ENCODE measurements at places on chromosomes 3 and 15. TPM values are rescaled to one million over a fixed set of nuclear protein-coding genes. Genes with fewer than 3 reads are reported as not detected.

The RTP1 gene
- total RNA-seq, result not detected

DNA sequence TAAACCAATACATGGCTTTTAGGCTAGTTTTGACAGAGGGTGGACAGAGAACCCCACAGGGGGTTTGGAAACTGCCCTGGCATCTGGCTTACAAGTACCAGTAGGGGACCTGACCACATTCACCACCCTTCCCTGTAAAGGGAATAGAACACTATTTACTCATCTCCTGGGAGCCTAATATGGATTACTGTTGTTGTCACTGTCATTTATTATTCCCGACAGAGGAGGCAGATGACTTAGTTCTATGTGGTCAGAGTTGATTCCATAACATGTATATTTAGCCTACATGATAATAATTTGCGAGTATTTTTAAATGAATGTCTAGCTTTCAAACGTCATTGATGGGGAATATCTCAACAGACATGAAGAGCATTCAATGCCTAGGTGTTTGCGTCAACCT lies 15.9 kb downstream of the ZBTB38 start:
- H3K27me3 ChIP-seq, result no peaks in the 10 kb centered on the region
- no peaks in the 10 kb centered on the region for H3K36me3 ChIP-seq
- H3K4me1 ChIP-seq, result peaks cover 1% of the 10 kb centered on the region
- H3K4me3 ChIP-seq, result no peak overlapping the region

DNA sequence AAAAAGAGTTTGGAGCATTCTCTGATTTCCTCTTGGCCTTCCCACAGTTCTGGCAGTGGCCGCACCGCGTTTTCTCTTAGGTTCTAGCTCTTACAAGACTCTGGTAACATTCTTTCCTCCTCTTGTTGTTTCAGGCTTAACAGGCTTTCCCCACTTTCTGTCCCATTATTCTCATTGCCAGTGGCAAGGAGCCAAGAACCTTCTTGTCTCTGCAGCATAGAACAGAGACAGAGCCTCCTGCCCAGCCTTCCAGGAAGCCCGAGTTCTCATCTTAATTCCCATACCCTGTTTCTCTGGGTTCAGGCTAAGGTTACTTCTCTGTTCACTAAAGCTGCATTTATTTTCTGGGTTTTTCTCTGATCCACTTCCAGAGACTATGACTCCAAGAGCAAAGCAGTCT lies 61.1 kb downstream of the DUT start:
- no peak for DNase-seq
- H3K27ac ChIP-seq, result no peak overlapping the region
- no peaks in the 10 kb centered on the region for H3K27me3 ChIP-seq
- no peak overlapping the region for H3K4me3 ChIP-seq
- H3K36me3 ChIP-seq, result no peaks in the 10 kb centered on the region

The STAC gene
- total RNA-seq, result not detected

DNA sequence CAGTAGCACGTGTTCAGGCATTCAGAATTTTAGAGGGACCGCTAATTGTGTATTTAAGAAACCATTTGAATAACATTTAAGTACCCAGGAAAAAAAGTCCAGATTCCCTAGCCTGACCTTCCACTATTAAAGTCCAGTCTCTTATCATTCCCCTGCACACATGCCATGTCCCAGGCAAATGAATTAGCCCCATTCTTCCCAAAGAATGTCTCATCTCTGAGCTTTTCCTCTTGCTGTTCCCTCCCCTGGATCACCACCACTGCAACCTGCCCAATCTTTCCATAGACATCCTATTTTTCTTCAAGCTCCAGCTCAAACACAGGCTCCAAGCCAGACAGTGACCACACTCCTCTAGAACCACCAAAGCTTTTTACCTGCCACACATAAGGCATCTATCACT lies 25.9 kb downstream of the PLD1 start:
- no peak for DNase-seq
- H3K27ac ChIP-seq, result no peak overlapping the region
- H3K4me1 ChIP-seq, result no peaks in the 10 kb centered on the region
- H3K36me3 ChIP-seq, result no peaks in the 10 kb centered on the region
- H3K4me3 ChIP-seq, result no peak overlapping the region

The ECE2 gene
- total RNA-seq, result not detected

DNA sequence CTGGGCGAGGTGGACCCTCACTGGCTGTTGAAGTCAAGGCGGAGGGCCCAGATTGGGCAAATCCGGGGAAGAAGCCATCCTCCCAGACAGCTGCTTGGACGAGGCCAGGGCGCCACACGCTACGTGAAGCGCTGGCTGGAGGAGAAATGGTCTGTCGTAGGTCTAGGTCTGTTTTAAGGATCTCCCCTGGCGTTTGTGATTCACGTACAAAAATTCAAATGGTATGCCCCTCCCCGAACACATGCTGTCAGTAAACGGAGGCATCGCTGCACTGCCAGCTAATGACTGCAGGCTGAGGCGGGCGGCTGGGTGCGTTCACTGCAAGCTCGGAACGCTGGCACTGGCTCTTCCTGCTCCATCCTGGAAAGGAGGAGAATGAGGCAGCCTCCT lies 69.9 kb downstream of the EPHB3 start:
- no peaks in the 10 kb centered on the region for H3K36me3 ChIP-seq
- no peak for DNase-seq
- H3K4me1 ChIP-seq, result peaks cover 3% of the 10 kb centered on the region
- no peak overlapping the region for H3K4me3 ChIP-seq
- H3K27me3 ChIP-seq, result no peaks in the 10 kb centered on the region
- H3K27ac ChIP-seq, result no peak overlapping the region

- H3K36me3 ChIP-seq, result peaks cover 52% of the 10 kb centered on the region
- no peak overlapping the region for H3K4me3 ChIP-seq
- H3K27ac ChIP-seq, result no peak overlapping the region
- no peaks in the 10 kb centered on the region for H3K27me3 ChIP-seq
Observed at GRCh38 chr15:42182961-42183360, 25.1 kb downstream of the VPS39 start.

The THSD4 gene
- total RNA-seq, result not detected

The DIPK2A gene
- 10.7 TPM for total RNA-seq

GRCh38 chr15:57144448-57144847 lies 226.0 kb downstream of the TCF12 start:
- H3K4me1 ChIP-seq, result no peaks in the 10 kb centered on the region
- no peak overlapping the region for H3K27ac ChIP-seq
- no peak for DNase-seq

GRCh38 chr3:129812589-129812988 lies 80.9 kb downstream of the TMCC1 start:
- no peak for DNase-seq
- no peaks in the 10 kb centered on the region for H3K27me3 ChIP-seq
- no peaks in the 10 kb centered on the region for H3K36me3 ChIP-seq
- H3K27ac ChIP-seq, result no peak overlapping the region
- no peak overlapping the region for H3K4me3 ChIP-seq

- H3K4me1 ChIP-seq, result peaks cover 34% of the 10 kb centered on the region
- H3K36me3 ChIP-seq, result no peaks in the 10 kb centered on the region
- H3K27ac ChIP-seq, result peak overlapping the region; percentile 22
- no peak for DNase-seq
Observed at GRCh38 chr3:156483002-156483401, 71.9 kb downstream of the SSR3 start.

GRCh38 chr15:25863111-25863967 lies at the start of gene ATP10A:
TSS of gene ATP10A (minus strand) at chr15:25863327. CDS start at chr15:25863096, 231 bp downstream.
- no peaks in the 10 kb centered on the region for H3K27me3 ChIP-seq
- H3K27ac ChIP-seq, result peak within 1 kb of the TSS; percentile 48
- H3K36me3 ChIP-seq, result no peaks in the 10 kb centered on the region

DNA sequence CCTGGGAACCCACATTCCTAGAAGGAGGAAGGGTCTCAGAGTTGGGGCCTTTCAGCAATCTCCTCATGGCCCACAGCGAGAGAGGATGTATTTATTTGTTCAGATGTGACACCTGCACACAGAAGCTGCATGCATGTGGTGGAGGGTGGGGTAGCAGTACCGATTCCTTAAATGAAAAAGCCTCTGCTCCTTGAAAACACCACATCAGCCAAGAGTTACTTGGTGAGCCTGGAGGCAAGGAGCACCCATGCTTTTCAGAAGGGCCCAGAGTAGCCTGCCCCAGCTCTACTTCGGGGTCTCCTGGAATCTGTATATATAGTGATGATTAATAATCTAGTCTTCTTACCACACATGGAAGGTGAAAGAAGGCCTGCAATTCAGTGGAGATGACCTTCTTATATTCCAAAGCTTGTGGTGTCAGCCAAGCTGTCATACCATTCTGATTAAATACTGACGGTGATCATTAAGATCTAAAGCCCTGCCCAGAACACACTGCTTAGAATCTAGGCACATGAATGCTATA lies 33.5 kb downstream of the SEMA6D start:
- H3K4me1 ChIP-seq, result no peaks in the 10 kb centered on the region
- no peaks in the 10 kb centered on the region for H3K27me3 ChIP-seq
- H3K36me3 ChIP-seq, result no peaks in the 10 kb centered on the region
